CMK (cell line): ENCODE measurements at places on chromosomes 12 and 14.
A peak's percentile ranks its signal among the peaks of the same experiment; 100 is the strongest.

DNA sequence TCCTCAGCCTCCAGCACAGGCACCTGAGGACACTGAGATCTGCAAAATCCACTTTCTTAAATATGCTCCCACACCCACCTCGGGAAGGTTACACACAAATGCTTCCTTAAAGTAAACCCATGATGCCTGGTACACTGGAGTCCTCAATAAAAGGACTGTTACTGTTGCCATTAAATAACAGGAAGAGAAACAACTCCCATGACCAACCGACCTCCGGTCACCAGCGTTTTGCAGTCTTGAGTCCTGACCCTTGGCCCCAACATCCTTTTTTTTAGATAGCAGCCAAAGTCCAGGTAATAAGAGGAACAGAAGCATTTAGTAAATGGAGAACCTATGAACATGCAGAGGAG lies 42.4 kb downstream of the ITPK1 start:
- DNase-seq = no peak

DNA sequence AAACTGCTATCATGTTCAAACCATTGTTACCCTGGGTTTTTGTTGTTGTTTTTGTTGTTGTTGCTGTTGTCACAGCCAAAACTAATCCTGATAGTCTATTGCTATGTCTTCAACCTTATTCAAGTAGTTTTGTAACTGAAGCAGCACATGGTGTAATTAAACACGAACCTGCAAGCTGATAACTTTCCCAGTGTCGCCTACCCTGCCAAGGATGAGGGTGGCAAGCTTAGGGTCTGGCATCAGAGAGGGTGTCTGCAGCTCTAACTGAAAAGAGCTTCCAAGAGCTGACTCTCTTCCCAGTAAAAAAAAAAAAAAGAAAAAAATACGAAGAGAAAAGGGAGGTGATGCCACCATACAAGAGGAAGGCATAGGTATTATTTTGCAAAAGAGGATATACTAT lies 86.3 kb upstream of the BCL2L14 start:
- DNase-seq = no peak

GRCh38 chr12:12534166-12534866 lies 28.3 kb downstream of the DUSP16 start:
- no peak for DNase-seq

GRCh38 chr14:50035214-50035613 lies 81.2 kb downstream of the VCPKMT start:
- no peak for DNase-seq

DNA sequence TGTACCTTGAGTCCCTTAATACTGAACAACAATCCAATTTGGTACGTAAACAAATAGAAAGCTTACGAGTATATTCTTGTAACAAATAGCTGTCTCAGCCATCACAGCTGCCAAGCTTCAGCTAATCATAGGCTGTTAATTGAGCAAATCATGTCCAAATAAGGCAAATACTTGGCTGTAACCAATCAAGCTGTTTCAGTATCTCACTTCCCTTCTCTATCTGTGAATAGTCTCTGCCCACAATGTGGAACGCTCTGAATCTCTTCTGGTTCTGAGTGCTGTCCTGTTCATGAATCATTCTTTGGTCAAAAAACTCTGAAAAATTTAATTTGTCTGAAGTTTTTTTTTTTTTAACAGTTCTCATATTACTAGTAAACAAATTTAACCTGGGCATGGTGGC lies 5.8 kb upstream of the NEMF start:
- no peak for DNase-seq

DNA sequence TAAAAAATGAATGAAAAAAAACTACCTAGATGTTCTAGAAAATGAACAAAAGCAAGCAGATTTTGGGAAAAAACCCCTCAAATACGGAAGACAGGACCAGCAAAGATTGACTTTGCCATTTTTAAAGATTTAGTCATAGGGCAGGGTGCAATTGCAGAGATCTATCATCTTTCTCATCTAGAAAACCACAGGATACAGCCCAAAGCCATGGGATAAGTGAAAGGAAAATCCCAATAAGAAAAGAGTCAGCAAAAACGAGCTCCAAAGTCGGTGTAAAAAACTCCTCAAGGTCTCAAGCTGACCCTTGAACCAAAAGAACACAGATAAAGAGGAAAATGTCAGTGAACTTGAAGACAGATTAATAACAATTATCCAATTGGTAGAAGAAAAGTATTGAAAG lies 28.0 kb downstream of the CEP290 start:
- DNase-seq = no peak

- peak; percentile 42 for DNase-seq
These were observed 13.7 kb upstream of the TMEM106C start for GRCh38 chr12:47949441-47950341.

GRCh38 chr14:34119107-34119858 lies 168.4 kb upstream of the EGLN3 start:
- no peak for DNase-seq

GRCh38 chr14:103694572-103695026 lies 20.7 kb downstream of the XRCC3 start:
- no peak for DNase-seq

DNA sequence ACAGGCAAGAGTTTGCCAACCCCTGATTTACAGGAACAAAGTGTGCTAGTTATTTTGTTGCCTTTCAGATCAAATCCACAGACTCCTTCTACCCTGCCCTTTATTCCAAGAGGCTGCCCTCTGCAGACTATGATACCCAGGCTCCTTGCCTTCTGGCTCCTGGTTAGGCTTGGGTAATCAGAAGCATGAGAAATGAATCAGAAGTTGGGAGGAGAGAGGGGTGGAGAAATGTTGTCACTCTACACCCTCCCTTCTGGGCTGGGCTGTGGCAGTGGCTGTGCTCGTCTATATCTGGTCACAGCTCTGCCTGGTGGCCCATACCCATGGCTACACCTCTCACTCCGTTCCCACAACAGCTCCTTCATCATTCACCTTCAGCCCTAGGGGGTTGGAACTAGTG lies 204.6 kb upstream of the PLXNC1 start:
- no peak for DNase-seq

DNA sequence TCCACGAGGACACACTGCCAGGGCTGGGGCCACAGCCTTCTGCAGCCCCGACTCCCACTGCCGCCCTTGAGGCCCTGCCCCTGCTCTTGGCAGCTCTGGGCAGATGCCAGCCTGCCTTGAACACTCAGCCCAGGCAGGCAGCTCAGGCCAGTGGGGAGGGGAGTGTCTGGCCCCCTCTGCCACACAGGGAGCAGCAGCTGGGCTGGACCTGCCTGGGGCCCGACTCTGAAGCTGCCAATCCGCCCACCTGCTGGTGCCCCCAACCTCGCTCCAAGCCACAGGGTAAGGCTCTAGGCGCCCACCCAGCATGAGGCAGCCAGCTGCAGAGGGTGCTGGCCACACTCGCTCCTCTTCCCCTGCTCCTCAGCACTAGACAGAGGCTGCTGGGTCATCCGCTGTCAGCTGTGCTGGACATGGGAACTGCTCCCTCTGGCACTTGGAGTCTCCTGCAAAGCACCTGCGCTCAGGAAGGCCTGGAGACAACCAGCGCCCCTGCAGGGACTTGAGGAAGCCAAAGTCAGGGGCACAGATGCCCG lies 24.6 kb upstream of the NUDT14 start:
- no peak for DNase-seq

- DNase-seq = no peak
These were observed 158.0 kb downstream of the SLC5A8 start for GRCh38 chr12:101051901-101052550.

- DNase-seq = no peak
These were observed 7.1 kb downstream of the DTX1 start for GRCh38 chr12:113063396-113064350.

DNA sequence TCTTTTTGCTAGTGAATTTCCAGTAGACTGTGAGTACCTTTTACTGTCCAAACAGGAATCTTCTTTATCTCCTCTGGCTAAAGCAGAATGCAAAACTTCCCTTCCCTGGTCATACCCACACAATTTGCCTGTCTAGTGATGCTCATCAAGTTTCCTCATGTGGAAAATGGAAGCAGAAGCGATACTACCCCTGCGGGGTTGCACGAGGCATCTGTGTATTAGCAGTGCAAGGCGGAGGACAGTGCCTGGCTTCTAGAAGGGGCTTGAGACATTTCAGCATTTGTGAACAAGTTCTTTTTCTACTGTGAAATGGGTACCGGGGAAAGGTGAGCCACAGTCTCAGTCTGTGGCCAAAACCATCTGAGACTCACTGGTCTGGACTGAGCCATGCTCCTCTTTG lies 340.9 kb downstream of the AACS start:
- DNase-seq = no peak

- no peak for DNase-seq
These were observed 32.8 kb downstream of the PDZRN4 start for GRCh38 chr12:41220931-41221330.

GRCh38 chr12:126480451-126480850 lies 1415.2 kb downstream of the AACS start:
- no peak for DNase-seq

- no peak for DNase-seq
These were observed 4.7 kb downstream of the P2RX2 start for GRCh38 chr12:132623072-132623869.

GRCh38 chr12:99810718-99811593 lies 163.4 kb downstream of the GARIN6 start:
- no peak for DNase-seq

GRCh38 chr14:60174352-60175254 lies 9.4 kb upstream of the DHRS7 start:
- no peak for DNase-seq

GRCh38 chr12:22163594-22163993 lies 117.6 kb downstream of the CMAS start:
- DNase-seq = no peak

- DNase-seq = no peak
These were observed 479.2 kb downstream of the RPS29 start for GRCh38 chr14:49106741-49107667.

DNA sequence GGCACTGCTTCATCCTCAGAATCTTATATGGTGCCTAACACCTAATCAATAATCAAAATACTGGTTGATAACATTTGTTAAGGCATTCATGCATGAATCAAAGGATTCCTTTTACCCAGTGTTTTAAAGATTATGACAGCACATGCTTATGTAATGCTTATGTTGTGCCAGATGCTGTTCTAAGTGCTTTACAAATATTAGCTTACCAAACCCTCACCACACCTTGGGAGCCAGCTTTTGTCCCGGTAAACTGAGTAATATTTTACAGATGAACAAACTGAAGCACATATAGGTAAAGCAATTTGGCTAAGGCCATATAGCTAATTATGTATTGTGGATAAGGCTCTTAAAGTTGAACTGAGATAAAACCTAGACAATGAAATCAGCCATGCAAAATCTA lies 209.2 kb downstream of the ALX1 start:
- no peak for DNase-seq

- no peak for DNase-seq
These were observed 3.6 kb upstream of the RHOF start for GRCh38 chr12:121796855-121797751.

DNA sequence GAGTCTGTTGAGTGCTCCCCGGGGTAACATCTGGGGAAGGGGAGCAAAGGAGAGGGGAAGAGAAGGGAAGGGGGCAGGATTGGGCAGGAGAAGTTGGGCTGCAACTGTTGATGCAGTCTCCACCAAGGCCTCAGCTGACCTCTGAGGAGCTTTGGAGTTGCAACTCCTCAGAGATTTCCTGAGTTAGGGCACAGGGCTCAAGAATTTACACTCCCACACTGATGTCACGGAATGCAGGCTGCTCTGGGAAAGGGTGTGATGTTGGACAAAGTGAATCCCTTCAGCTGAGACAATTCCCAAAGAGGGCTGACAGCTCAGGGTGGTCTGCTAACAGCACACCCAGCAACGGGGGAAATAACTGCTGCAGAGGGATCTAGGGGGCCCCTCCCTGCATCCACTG lies 295.6 kb downstream of the PCNX1 start:
- no peak for DNase-seq

GRCh38 chr12:19440916-19441315 lies 1.6 kb downstream of the AEBP2 start:
- DNase-seq = no peak

DNA sequence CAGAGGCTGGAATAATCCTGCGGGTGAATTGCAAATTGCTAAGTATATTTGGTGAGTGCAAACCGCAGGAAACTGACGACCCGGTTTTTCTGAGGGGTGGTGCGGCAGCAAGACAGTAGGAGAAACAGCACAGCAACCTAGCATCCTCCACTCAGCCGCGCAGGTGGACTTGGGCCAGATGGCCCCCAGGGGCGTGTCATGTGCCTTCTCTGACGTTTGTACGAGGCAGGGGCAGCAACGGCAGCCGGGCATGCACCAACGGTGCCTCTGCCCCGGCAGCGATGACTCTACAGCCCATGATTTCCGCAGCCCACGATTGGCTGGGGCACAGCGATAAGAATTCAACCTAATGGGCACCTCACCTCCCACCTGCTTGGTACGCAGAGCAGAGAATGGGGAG lies 11.1 kb upstream of the CLEC2A start:
- no peak for DNase-seq

DNA sequence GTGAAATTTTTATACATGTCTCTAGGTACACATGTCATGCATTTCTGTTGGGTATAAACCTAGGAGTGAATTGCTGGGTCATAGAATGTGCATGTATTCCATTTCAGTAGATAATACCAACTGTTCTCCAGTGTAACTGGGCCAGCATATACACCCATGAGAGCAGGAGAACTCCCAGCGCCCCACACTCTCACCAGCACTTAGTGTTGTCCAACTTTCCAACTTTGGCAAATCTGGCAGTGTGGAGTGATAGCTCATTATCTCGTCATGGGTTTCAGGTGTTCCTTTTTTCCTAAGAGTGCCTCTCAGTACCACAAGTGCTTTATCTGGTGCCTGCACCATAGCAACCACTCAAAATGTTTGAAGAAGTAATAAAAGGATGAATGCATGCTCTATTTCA lies 40.1 kb downstream of the NGB start:
- no peak for DNase-seq

- no peak for DNase-seq
These were observed 238.5 kb downstream of the RBM19 start for GRCh38 chr12:113727651-113728061.

- no peak for DNase-seq
These were observed 1.2 kb downstream of the SPTSSA start for GRCh38 chr14:34460841-34461240.

- no peak for DNase-seq
These were observed 227.7 kb downstream of the FSCB start for GRCh38 chr14:44279357-44279756.

DNA sequence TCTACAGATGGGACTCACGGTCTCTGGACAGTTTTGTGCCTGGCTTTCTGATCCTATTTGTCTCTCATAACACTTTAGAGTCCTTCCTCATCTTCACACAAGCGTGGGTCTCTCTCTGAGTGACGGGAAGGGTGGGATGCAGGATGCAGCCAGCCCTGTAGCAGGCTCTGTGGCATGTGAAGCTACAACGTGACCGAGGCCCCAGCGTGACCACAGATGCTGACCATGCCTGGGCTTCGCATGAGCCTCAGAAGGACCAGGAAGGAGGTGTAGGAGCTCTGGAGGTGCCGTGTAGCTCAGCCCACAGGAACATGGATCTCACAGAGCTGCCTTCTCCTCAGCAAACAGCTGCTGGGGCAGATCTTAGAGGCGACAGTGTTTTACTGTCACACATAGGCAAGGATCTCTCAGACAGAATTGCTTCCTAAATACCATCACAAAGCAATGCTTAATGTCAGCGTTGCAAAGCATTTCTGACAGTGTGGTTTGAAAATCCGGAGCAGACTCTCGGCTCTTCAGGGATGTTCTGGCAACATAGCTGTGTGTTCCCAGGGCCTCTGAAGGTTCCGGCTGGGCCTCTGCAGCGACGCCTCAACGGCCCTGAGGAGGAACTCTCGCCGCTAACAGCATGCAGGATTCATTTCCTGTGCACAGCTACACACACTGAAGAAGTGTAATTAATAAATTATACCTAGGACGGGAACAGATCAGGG lies 21.9 kb downstream of the ANKLE2 start:
- DNase-seq = no peak
